Adrenal gland (tissue), 19 donors: ENCODE measurements at places on chromosomes 3 and 15. TPM values are rescaled to one million over a fixed set of nuclear protein-coding genes. Genes with fewer than 3 reads are reported as not detected.

HDGFL3 gene
- 59.7 TPM for total RNA-seq

ST6GAL1 gene
- total RNA-seq = 58.8 TPM

GOLGA8H gene
- 0.58 TPM for total RNA-seq

TMCC1 gene
- 37.7 TPM for total RNA-seq

RNF7 gene
- total RNA-seq = 130 TPM

ZNF660 gene
- 14.4 TPM for total RNA-seq

RARB gene
- 6.1 TPM for total RNA-seq

ADPRH gene
- 15.2 TPM for total RNA-seq

LNP1 gene
- 2.5 TPM for total RNA-seq

WDR48 gene
- total RNA-seq = 23.6 TPM

PLA1A gene
- total RNA-seq = 0.17 TPM

THSD4 gene
- total RNA-seq = 29.5 TPM

CD96 gene
- 1.7 TPM for total RNA-seq

GNAT1 gene
- not detected for total RNA-seq

GMNC gene
- total RNA-seq = not detected

ROPN1 gene
- not detected for total RNA-seq

GOLGA6L4 gene
- total RNA-seq = 1.6 TPM

KLHL6 gene
- 2.7 TPM for total RNA-seq

RAB8B gene
- 37.0 TPM for total RNA-seq

EPHB1 gene
- 0.99 TPM for total RNA-seq

CHL1 gene
- 1.7 TPM for total RNA-seq

C3orf22 gene
- not detected for total RNA-seq

AGTR1 gene
- total RNA-seq = 53.4 TPM

NEK4 gene
- total RNA-seq = 43.9 TPM

MYO5C gene
- total RNA-seq = 2.6 TPM

CIDEC gene
- 0.43 TPM for total RNA-seq

GOLGA8G gene
- not detected for total RNA-seq

LRRIQ4 gene
- total RNA-seq = not detected

STRA6 gene
- 0.22 TPM for total RNA-seq

PIK3CB gene
- total RNA-seq = 24.7 TPM

MUSTN1 gene
- not detected for total RNA-seq

RASGRP1 gene
- 0.28 TPM for total RNA-seq

PLA2G4E gene
- not detected for total RNA-seq

ISL2 gene
- not detected for total RNA-seq

PAK6 gene
- total RNA-seq = 5.8 TPM

CLSTN2 gene
- total RNA-seq = 17.8 TPM

NR1I2 gene
- 0.32 TPM for total RNA-seq

SLC22A14 gene
- not detected for total RNA-seq

CYP8B1 gene
- not detected for total RNA-seq

FEZF2 gene
- total RNA-seq = not detected

SLC9C1 gene
- total RNA-seq = not detected

HTR3E gene
- not detected for total RNA-seq

FBXL22 gene
- not detected for total RNA-seq

KLF15 gene
- 20.2 TPM for total RNA-seq

SEC11A gene
- 161 TPM for total RNA-seq

WNT5A gene
- 1.4 TPM for total RNA-seq

GRAMD2A gene
- total RNA-seq = not detected

ZNF620 gene
- 0.97 TPM for total RNA-seq

FSTL1 gene
- total RNA-seq = 389 TPM

P2RY12 gene
- total RNA-seq = 13.2 TPM

C3orf70 gene
- 0.90 TPM for total RNA-seq

KCTD6 gene
- total RNA-seq = 8.8 TPM

HIGD1A gene
- total RNA-seq = 242 TPM
